Osteocyte (in vitro differentiated cells): ENCODE measurements at places on chromosomes 1 and 21. TPM values are rescaled to one million over a fixed set of nuclear protein-coding genes. Genes with fewer than 3 reads are reported as not detected.

The SYTL1 gene
- total RNA-seq, result 0.46 and 0.97 TPM in 2 replicates

GRCh38 chr1:231338270-231339128 is at the start of gene SPRTN:
Gene SPRTN (plus strand): TSS chr1:231338293. CDS start chr1:231338384, 91 bp downstream.
- H3K27me3 ChIP-seq, result no peaks in the 10 kb centered on the region
- DNase-seq, result no peak
- H3K4me1 ChIP-seq, result peaks cover 48% of the 10 kb centered on the region
- H3K36me3 ChIP-seq, result peaks cover 22% of the 10 kb centered on the region
- peak within 1 kb of the TSS; percentile 99 for H3K27ac ChIP-seq

GRCh38 chr21:43916076-43916475 is 51.1 kb downstream of the AGPAT3 start:
- H3K27ac ChIP-seq, result no peak overlapping the region
- no peak overlapping the region for H3K4me3 ChIP-seq
- peaks cover 12% of the 10 kb centered on the region for H3K36me3 ChIP-seq
- peaks cover 34% of the 10 kb centered on the region for H3K4me1 ChIP-seq
- no peak for DNase-seq
- H3K27me3 ChIP-seq, result no peaks in the 10 kb centered on the region

The ATP6V1G3 gene
- not detected in 2 replicates for total RNA-seq

DNA sequence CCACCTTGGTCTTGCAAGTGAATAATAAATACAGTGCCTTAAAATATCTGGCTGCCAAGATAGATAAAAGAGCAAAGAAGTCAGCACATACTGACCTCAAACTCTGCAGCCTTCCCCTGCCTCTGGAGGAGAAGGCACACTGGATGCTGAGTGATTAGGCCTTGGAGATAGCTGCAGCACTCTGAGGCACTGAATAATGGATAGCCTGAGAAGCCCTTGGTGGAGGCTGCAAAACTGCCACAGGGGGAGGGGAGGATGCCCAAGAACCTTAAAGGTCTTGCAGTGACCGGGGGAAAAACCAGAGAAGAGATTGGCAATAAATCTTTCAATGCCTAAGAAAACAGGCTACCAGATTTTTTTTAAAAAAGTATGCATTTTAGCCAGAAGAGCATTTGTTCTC is 167.4 kb upstream of the PRMT6 start:
- H3K27ac ChIP-seq, result no peak overlapping the region
- no peaks in the 10 kb centered on the region for H3K36me3 ChIP-seq
- no peaks in the 10 kb centered on the region for H3K27me3 ChIP-seq
- no peak overlapping the region for H3K4me3 ChIP-seq
- no peaks in the 10 kb centered on the region for H3K4me1 ChIP-seq

The NPPB gene
- total RNA-seq, result not detected in 2 replicates

The FLVCR1 gene
- 4.9 and 7.1 TPM in 2 replicates for total RNA-seq

- H3K27me3 ChIP-seq, result no peaks in the 10 kb centered on the region
- no peak overlapping the region for H3K4me3 ChIP-seq
- no peak overlapping the region for H3K27ac ChIP-seq
- no peak for DNase-seq
- no peaks in the 10 kb centered on the region for H3K36me3 ChIP-seq
- H3K4me1 ChIP-seq, result peaks cover 41% of the 10 kb centered on the region
Observed at GRCh38 chr1:113534875-113535274, 144.6 kb downstream of the MAGI3 start.

DNA sequence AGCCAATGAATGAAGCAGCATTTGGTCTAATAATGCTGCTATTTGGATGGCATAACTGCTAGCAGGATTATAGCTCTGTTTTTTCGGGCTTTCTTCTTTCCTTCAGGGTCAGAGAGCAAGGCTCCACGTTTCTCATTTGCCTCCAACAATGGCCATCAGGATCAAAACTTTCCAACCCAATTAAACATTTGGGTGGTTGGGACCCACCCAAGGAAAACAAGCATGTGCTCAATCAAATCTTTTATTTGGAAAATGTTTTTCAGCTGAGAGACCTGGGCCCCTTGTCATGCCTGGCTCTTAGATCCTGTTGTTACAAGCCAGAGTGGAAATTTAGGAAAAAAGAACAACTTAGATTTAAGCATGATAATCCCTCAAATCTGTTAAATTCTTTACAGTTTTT is 373.1 kb upstream of the USP24 start:
- H3K4me3 ChIP-seq, result no peak overlapping the region
- H3K27ac ChIP-seq, result peak overlapping the region; percentile 45
- H3K4me1 ChIP-seq, result peaks cover 63% of the 10 kb centered on the region
- H3K27me3 ChIP-seq, result no peaks in the 10 kb centered on the region
- no peak for DNase-seq

The GCLM gene
- total RNA-seq, result 17.5 and 17.7 TPM in 2 replicates

DNA sequence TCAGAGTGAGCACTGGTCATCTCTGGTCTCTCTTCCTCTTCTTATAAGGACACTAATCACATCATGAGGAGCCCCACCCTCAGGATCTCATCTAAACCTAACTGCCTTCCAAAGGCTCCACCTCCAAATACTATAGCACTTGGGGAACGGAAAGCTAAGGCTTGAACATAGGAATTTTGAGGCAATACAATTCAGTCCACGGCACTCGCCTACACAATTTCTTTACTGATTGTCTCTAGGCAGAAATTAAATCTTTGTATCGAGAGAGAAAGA is 127.3 kb downstream of the RERE start:
- H3K36me3 ChIP-seq, result peaks cover 4% of the 10 kb centered on the region
- no peak overlapping the region for H3K4me3 ChIP-seq
- no peak for DNase-seq
- no peak overlapping the region for H3K27ac ChIP-seq
- H3K4me1 ChIP-seq, result peaks cover 34% of the 10 kb centered on the region
- H3K27me3 ChIP-seq, result no peaks in the 10 kb centered on the region

DNA sequence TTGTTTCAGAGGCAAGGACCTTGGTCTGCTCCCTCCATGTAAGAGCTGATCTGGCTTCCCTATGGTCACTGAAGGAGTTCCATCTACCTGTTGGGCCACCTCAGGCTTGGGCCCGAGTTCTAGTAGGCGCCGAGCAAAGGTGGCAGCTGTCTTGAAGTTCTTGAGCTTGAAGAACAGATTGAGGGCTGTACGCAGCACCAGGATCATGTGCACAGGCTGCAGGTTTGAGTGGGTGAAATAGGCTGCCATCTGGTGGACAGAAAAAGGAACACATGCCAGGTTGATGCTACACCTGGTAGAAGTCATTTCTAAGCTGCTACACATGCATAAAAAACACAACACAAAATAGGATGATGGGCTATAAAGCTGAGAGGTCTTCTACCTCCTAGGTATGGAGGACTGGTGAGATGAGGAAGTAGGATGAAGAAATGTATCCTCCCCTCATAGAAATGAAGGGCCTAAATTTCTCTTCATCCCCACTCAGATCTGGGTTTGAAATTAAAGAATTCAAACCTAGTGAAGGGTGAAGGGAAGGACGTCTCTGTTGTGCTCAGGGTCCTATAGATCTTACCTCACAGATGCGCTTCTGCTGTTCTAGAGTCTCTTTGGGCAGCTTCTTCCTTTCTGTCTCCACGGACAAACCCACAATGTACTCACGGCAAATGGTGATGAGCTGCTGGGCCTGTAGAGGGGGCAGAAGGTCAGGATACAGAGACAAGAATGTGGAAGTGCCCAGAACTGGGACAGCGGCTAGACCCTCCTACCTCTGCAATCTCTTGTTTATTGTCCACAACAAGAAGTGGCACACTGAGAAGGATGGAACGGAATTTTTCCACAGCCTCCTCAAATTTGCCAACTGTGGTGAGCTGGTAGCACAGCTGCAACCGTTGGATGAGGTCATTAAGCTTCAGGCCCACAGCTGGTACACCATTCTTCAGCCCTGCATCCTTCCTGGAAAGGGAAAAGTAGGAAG is 6.6 kb upstream of the PEX19 start:
- no peaks in the 10 kb centered on the region for H3K27me3 ChIP-seq
- DNase-seq, result no peak
- H3K4me1 ChIP-seq, result no peaks in the 10 kb centered on the region
- no peak overlapping the region for H3K4me3 ChIP-seq

DNA sequence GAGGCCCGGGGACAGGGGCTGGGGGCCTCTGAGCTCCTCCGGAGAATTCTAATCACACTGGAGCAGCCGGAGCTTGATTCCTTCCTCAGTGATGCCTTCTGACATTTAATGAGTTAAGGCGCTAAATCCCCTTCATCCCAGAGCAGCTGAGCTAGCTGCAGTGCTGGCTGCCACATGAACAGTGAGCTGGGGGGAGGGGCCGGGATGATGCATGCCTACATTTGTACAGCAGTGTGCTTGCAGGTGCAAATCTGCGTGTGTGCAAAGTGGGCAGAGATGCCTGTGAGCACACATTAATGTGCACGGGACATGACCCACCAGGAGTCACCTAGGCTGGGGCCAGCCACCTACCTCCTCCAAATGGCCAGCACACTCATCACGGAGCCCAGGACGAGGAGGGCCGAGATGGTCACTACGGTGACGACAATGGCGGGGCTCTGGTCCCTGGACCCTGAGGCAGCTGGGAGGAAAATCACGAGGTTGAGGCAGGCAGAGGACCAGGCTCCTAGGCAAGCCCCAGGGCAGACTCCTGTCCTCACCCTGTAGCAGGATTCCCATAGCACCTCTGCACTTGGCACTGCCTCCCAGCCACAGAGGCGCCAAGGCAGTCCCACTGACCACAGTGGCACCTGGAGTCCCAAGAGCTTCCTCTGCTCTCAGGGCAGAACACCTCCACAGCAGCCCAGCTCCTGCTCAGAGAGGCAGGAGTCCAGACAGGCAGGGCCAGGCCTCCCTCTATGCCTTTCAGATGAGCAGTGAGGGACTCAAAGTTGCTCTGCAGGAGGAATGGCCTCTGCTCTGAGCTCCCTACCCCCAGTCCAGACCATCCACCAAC is 34.7 kb downstream of the CDCA8 start:
- no peaks in the 10 kb centered on the region for H3K36me3 ChIP-seq
- H3K27me3 ChIP-seq, result peaks cover 32% of the 10 kb centered on the region
- no peak for DNase-seq
- H3K4me1 ChIP-seq, result no peaks in the 10 kb centered on the region

The ADAR gene
- total RNA-seq, result 186 and 188 TPM in 2 replicates

The SYT11 gene
- 5.3 TPM in 2 replicates for total RNA-seq

The RGS8 gene
- not detected in 2 replicates for total RNA-seq

DNA sequence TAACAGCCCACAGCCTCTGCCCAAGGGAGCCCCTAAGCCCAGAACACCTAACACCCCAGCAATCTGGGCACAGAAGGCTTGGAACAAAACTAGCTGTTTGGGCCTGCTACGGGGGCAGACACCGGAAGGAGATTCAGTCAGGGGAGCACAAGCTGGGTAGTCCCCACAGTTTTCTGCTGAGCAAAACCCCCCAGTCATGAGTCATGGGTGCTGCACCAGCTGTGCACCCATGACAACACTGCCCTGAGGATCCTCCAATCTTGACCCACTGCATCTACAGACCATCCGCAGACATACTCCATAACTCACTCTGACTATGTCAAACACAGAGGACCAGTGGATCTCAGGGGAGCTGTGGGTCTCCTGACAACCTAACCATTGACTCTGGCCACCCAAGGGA is 105.1 kb downstream of the LRIG2 start:
- no peak overlapping the region for H3K4me3 ChIP-seq
- H3K27ac ChIP-seq, result no peak overlapping the region
- no peak for DNase-seq
- H3K27me3 ChIP-seq, result peaks cover 62% of the 10 kb centered on the region
- no peaks in the 10 kb centered on the region for H3K4me1 ChIP-seq
- H3K36me3 ChIP-seq, result no peaks in the 10 kb centered on the region

DNA sequence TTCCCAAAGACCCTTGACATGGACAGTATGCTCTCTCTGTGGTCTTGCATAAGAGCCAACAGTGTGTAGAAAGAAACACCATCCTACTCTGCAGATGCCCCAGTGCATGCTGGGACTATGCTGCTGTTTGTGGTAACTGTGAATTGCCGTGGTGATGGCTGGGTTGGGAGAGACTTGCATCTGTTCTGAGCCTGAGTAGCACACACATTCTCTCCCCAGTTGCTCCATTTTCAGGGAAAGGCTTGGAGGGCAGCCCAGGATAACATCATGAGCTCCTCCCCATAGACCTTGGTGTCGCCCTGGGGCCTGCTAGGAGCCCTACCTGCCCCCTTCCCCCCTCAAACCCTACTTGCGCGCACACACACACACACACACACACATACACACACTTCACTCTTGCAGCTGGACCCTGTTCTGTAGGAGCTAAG is 120.9 kb upstream of the IPO9 start:
- no peaks in the 10 kb centered on the region for H3K27me3 ChIP-seq
- H3K4me3 ChIP-seq, result no peak overlapping the region
- peaks cover 77% of the 10 kb centered on the region for H3K4me1 ChIP-seq
- peak overlapping the region; percentile 100 for H3K27ac ChIP-seq
- no peak for DNase-seq

GRCh38 chr1:119084798-119085197 is 55.7 kb downstream of the WARS2 start:
- H3K4me3 ChIP-seq, result no peak overlapping the region
- no peaks in the 10 kb centered on the region for H3K36me3 ChIP-seq
- H3K4me1 ChIP-seq, result peaks cover 22% of the 10 kb centered on the region
- no peak overlapping the region for H3K27ac ChIP-seq

DNA sequence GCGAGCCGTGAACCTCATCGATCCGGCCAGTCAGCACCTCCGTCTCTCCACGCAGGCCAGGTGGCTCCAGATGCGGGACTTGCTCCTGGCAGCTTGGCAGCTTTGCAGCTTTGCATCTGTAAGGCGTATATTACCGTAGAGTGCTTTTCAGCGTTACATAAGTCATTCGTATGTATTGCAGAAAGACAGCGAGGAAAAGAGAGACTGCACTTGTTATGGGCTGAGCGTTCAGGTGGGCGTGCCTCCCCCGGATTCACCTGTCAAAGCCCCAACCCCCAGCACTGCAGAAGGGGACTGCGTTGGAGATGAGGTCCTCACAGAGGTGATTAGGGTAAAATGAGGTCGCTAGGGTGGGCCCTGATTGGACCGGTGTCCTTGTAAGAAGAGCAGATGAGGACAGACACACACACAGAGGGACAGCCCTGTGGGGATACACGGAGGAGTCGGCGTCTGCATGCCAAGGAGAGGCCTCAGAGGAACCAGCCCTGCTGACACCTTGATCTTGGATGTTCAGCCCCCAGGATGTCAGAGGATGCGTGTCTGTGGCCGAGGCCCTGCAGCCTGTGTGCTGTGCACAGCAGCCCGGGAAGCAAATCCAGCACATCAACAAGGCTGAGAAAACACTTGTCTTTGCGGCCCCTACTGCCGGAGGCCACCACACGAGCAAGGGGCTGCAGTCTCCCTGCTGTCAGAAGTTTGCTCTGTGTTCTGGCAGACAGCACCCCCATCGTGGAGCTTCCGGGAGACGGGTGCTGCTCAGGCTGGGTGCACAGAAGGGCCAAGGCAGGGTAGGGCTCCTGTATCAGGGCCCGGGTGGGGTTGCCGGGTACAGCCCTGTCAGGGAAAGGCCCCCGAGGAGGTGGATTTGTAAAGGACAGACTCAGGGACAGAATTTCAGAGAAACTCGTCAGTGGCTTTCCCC is 10.9 kb upstream of the AGPAT3 start:
- no peaks in the 10 kb centered on the region for H3K36me3 ChIP-seq
- no peak overlapping the region for H3K27ac ChIP-seq
- DNase-seq, result no peak
- no peak overlapping the region for H3K4me3 ChIP-seq
- no peaks in the 10 kb centered on the region for H3K4me1 ChIP-seq
- H3K27me3 ChIP-seq, result peaks cover 10% of the 10 kb centered on the region

The KRTAP19-7 gene
- not detected in 2 replicates for total RNA-seq

GRCh38 chr1:37083603-37084002 is 49.3 kb upstream of the GRIK3 start:
- H3K4me3 ChIP-seq, result no peak overlapping the region
- no peaks in the 10 kb centered on the region for H3K36me3 ChIP-seq
- no peak overlapping the region for H3K27ac ChIP-seq
- H3K4me1 ChIP-seq, result no peaks in the 10 kb centered on the region

- peaks cover 56% of the 10 kb centered on the region for H3K4me1 ChIP-seq
- no peaks in the 10 kb centered on the region for H3K27me3 ChIP-seq
- H3K4me3 ChIP-seq, result no peak overlapping the region
- H3K36me3 ChIP-seq, result peaks cover 16% of the 10 kb centered on the region
- DNase-seq, result peak; percentile 77
Observed at GRCh38 chr1:21673277-21673780, 4.2 kb upstream of the RAP1GAP start.
